ENCODE measurements at places on chromosomes 5 and 9.

DNA sequence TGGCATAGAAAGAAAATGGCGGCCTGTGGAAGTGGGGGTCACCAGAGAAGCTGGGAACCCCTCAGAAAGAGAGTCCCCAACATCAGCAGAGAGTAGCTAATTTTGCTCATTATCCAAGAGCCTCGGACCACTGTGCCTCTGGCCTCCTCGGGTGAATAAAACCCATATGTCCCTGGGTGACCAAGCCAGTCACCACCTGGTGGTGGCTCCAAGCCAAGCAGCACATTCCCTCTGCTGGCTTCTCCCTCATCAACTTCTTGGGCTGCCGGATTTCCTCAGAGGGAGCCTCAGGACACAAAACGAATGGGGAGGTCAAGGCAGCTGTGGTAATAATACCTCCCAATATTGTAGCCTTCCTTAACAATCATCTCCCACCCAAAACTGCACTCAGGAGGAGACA, 242.5 kb downstream of the NFIB start:
- no peak for DNase-seq

DNA sequence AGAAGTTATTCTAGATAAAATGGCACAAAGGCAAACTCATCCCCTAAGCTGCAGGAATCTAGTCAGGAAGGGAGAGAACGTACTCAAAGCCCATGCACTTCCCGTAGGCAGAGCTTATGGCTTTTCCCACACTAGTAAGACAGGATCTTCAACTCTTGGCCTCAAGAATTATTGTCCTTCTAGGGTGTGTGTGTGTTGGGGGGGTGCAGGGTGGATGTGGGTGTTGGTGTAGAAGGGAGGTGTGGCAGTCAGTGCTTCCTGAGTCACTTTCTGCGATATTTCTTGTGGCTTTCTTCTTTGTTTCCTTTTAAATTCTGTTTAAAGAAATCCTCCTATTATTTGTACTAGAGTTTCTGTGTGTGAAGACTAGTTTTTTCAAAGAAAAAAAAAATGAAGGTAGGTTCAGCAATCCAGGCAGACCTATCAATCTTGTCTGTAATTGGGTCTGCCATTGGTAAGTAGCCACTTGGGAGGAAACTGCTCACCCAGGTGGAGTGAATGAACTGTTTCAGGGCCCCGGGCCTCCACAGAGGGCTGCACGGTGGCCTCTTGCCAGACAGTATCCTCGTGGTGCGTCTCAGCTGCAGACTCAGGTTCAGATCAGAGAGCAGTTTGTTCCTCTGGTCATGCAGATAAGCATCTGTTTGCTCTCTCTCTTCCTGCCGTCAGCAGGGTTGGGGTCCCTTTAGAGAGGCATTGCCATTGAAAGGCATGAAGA, 131.9 kb downstream of the NPR3 start:
- no peak for DNase-seq

DNA sequence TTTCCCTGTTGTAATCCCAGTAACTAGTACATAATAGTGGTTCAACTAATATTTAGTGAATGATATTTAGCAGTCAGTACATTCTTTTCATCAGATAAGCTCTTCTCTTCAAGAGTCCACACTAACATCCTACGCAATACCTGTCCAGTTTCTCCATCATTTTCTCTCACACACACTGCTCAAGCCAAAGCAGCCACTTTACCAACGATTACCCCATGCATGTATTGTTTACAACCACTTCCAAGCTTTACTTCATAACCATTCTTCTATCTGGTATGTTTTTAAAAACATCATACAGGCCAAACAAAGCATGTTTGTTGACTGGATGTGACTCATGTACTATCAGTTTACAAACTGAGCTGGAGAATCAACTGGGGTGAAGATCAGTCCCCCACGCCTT, 7.3 kb downstream of the UBTD2 start:
- DNase-seq = no peak

DNA sequence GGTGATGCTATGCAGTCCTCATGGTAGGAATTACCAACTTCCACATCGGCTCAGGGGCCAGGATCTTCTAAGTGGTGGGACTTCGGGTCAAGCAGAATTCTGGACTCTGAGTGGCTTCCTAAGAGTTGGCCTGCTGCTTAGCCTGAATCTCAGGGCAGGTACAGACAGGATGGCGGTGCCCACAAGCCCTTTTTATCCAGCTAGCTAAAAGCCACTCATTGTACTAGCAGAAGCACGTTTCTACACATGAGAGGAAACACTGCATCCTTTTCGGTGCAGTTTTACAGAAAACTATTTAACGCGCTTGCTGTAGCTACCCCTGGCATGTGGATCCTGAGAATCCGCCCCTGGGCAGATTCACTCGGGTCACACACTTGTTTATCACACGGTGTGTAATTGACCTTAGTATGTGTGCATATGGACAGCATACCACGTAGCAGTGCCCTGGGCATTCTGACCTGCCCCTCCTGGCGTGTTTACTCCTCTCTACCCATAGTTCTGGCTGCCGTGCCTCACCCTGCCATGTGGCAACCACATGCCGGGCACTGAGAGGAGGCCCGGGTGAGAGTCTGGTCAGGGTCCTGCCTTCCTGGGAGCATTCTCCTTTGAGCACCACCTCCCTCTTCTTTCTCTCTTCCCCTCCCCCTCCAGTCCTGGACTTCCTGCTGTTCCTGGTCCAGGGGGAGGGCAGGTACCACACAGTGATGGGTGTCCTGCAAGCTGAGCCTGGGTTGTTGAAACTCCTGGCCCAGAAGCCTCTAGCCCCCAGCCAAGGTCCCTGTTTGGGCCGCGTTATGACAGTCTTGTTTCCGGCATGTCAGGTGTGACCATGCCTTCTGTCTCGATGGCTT, 65.9 kb downstream of the DAB2IP start:
- DNase-seq = no peak

- DNase-seq = no peak
Observed at GRCh38 chr5:139664086-139664693, 16.0 kb downstream of the CXXC5 start.

DNA sequence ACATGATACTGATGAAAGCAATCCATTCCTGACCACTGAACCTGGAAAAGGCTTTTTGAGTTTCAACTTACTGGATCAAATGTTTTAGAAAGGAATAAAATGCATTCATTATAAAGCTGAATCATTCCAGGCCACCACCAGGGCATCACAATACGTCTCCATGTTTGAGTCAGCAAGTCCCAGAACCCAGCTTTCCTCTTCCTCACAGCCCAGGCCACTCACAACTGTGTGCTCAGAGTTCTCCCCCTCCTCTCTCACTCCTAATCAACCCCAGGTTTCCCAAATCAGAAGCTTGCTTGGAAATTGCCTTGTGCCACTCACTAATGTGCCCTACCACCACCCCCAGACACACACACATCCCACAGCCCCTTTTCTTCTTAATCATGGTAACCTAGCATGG, 91.7 kb downstream of the GNA14 start:
- DNase-seq = no peak

DNA sequence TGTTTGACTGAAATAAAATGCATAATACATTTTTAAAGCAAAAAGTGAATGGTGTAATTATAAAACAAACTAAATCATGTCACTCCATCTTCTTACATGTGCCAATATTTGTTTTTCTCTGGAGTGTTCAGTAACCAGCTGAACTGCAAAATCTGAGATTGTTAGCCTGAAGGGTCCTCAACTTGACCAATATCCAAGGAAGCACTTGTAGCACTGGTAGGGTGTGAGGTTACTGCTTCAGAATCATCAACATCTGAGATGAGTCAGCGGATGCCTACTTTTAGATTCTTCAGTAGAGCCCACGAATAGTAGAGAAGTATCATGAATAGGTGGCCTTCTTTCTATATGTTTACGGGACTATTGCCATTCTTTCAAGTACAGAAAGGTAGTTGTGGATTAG, 226.7 kb downstream of the TLE4 start:
- DNase-seq = no peak

- no peak for DNase-seq
Observed at GRCh38 chr5:2753452-2754420, 2.3 kb upstream of the IRX2 start.

- no peak for DNase-seq
Observed at GRCh38 chr9:25282946-25283345, 395.3 kb downstream of the TUSC1 start.

DNA sequence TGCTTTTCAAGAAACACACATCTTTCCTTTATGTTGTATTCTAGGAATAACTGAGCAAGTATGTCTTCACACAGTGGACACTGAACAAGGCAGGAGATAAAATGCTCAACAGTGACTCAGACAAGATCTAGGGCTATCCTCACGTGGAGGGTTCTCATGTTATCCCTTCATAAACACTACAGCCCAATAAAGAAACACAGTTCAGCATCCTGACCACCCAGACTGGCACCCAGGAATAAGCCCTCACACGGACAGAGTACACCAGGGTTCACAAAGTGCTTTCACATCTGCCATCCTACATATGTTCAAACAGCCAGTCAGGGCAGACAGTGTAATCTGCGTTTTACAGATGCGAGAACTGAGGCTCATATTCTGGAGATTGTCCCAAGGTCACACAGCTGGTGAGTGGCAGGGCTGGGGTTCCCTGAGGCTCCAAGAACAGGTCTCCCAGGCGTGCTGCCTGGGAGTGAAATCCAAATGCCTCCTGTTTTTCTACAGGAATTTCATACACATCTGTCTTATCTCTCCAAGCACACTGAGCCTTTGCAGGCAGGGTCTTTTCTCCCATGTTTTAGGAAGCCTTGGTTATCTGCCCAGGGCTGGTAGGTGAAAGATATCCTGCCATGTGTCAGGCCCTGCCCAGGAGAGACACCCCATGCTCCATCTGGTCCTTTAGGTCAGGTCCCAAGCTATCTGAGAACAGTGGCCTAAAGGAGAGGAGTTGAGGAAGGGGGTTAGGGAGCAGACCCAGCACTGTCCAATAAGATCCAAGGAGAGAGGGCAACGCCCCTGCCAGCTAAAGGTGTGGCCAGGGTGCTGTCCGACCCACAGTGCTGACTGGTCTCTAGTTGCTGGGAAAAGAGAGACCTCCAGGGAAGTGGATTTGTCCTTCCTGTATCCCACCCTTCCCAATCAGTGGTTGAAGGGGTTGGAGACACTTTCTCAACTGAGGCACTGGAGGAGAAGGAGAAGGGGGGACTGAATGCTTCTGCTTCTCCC, 47.9 kb upstream of the XPA start:
- DNase-seq = no peak

DNA sequence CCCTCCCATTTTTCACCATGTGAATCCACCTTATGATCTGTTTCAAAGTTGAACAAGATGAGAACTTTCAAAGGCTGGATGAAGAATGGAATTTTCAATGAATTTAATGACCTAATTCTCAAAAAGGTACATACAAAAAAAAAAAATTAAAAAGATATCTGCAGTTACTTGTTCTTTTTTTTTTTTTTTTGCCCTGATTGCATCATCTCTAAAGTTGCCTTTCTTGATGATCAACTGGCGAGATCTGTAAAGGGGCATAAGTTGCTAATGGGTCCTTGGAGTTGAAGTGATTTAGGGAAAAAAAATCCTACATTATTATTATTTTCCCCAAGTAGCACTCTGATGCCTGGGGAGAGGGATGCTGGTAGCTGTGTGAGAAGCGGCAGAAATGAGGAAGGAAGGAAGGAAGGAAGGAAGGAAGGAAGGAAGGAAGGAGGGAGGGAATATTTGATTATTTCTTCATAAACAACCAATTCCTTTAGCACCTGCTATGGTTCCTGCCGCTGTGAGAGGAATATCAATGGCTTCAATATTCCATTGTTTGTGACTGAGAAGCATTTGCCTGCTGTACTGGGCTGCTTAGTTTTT, 48.8 kb upstream of the CD180 start:
- DNase-seq = no peak

DNA sequence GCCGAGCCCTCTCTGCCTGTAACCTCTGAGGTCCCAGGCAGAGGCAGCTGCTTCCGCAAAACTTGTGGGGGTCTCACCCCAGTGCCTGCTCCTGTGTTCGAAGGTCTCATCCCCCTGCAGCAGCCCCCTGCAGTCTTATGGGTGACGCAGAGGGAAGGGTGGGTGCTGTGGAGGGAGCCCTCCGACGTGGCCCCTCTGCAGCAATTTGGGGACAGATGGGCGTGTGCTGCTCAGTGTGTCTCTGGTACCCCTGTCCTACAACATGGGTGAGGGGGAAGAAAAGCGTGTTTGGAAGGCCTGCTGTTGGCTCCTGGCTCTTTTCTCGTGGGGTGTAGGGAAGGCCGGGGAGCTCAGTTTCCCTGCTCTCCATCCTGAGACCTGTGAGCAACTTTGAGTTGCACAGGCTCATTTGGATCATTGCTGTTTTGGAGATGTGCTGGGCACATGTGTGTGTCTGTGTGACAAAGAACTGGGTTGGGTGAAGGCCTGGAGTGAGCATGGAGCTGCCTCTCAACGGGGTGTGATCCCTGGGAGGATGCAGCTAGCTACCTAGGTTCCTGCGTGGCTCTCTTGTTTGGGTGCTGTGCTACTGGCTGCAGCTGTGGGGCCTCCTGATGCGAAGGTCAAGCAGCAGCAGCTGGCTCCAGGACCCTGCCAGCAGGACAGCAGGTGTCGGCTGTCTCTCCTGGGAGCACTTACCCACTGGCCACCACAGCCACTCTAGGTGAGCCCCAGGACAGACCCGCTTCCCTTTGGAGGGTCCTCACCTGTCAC, 179.6 kb upstream of the PITX1 start:
- no peak for DNase-seq

- no peak for DNase-seq
Observed at GRCh38 chr5:115463983-115464382, 80.6 kb downstream of the FEM1C start.

- no peak for DNase-seq
Observed at GRCh38 chr9:27041746-27042145, 36.3 kb upstream of the LRRC19 start.

- DNase-seq = no peak
Observed at GRCh38 chr5:74430631-74431289, 209.8 kb downstream of the ENC1 start.

DNA sequence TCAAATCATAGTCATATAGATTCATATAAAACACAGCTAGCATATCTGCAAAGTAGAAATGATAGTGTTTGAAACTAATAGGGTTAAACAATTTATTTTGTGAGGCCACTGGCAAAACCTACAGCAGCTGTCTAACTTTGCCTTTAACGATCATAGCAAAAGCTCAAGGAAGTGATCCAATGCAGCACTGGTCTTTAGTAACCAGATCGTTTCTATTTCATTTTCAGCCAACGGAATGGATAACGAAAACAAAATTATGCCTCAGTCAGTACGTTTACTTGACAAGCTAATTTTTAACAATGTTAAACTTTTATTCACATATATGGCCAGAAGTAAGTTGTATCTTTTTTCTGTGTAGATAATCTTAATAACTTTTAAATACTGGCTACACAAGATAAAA, 17.7 kb downstream of the MLLT3 start:
- DNase-seq = no peak

- no peak for DNase-seq
Observed at GRCh38 chr5:159333545-159333925, 3.2 kb upstream of the IL12B start.

DNA sequence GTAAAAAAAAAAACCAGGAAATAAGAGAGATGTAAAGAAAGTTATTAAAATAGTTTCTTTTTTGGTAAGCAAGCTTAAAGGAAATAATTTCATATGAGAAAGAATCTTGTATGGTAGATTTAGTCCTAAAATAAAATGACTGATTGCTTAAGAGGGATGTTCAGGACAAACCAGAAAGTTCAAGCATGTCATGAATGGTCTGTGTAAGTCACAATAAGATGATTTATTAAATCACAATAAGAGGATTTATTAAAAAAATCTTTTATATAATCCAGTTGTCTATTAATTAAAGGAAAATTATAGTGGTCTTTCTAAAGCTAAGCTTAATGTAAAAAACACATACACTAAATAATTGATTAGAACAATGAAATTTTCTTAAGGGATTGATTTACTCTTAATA, 91.8 kb upstream of the OR13F1 start:
- no peak for DNase-seq
